ENCODE measurements at places on chromosomes 5 and 9.

DNA sequence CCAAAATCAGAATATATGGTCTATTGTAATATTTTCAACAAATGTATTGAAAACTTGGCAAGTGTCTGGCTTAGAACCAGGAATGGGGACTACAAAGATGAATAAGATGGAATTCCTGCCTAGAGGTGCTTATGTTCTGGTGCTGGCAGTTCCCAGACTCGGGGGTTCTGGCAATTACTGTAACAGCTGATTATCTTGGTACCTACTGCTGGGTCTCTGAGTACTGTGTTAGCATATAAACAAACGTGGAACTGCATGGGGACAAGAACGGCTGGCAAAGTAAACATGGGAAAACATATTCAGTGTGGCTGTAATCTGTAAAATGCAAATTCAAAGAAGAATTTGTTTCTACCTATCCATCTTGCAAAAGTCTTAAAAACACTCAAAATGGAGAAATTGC is 89.9 kb downstream of the SLC24A2 start:
- no peak for DNase-seq

DNA sequence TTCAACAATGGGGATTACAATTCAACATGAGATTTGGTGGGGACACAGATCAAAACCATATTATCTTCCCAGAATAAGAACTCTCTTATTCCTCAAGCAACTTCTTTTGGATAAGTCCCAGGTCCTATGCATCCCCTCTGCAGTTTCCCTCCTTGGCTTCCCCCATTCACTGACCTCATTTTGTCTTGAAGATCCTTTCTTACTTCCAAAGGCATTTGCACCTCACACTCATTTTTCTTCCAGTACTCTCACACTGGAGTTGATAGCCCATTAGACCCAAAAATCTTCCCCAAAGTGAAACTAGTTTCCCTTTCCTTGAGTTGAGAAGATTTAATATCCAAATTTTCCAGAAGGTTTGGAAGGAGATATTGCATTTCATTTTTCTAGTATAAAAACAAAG is 178.0 kb upstream of the DAPK1 start:
- no peak for DNase-seq

- no peak for DNase-seq
Measured at GRCh38 chr9:13942695-13943094, 371.2 kb downstream of the NFIB start.

DNA sequence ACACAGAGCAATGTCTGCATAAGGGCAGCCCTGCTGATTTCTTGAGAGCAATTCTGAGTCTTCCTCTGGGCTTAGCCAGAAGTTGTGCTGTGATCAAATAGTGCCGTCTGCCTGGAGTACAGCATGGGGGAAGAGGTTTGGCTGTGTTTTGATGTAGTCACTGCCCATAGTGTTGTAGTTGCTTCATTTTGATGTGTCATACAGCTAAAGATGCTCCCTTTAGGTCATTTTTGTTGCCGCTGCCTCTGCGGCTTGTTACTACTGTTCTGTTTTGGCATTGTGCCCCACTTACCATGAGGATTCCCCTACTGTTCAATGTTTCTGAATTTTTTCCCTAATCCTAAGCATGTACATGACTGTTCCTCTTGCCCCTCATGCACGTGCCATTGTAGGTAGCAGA is 23.0 kb downstream of the SLC36A1 start:
- no peak for DNase-seq

GRCh38 chr9:83714329-83714728 is 6.6 kb upstream of the UBQLN1 start:
- DNase-seq: no peak

- DNase-seq: peak; percentile 40
Measured at GRCh38 chr5:113179156-113179555, 202.6 kb downstream of the DCP2 start.

DNA sequence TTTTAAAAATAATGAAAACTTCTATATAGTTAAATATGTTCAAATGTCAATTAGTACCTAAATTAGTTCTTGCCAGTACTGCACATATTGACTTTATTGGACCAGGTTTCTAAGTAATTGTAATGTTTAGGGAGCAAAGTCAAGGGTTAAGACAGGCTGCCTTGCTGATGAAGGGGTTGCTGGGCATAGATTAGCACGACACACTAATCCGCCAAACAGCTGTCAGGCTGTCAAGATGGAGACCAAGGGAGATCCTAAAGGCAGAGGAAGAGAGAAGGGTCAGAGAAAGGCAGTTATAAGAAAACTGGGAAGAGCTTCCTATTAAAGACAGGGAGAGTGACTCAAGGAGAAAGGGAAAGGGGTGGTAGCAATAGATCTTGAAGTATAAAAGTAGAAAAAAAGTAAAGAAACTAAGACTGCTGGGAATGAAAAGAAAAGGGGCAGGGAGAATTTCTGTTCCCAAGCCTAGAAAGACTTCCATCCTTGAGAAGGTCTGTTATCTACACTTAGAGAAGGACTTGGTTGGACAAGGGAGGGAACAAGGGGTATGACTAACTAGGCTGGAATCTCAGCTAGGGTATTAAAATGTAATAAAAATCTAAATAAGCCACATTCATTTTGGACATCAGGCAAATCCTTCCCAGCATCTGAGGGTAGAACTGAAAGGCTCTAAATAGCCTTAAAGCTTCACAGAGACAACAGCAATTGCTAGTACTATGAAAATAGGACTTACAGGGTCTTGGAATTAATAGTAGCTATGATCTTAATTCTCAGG is 188.7 kb downstream of the FBXL17 start:
- DNase-seq: no peak

DNA sequence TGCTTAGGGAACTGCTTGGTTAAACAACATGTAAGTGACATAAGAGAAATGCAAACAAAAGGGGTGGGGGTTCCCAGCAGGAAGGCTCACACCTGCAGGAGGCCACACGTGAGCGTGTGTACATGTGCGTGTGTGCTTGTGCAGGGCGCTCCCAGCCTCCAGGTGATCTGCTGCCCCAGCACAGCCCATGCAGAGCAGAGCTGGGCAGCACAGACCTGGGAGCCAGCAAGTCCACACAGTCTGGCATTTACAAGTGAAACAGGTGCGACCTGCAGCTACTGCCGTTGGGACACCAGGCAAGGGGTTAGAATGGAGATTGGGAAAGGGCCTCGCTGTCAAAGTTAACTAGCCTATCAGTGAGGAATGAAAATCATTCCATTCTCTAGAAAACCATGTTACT is 41.8 kb downstream of the GRAMD2B start:
- DNase-seq: no peak

DNA sequence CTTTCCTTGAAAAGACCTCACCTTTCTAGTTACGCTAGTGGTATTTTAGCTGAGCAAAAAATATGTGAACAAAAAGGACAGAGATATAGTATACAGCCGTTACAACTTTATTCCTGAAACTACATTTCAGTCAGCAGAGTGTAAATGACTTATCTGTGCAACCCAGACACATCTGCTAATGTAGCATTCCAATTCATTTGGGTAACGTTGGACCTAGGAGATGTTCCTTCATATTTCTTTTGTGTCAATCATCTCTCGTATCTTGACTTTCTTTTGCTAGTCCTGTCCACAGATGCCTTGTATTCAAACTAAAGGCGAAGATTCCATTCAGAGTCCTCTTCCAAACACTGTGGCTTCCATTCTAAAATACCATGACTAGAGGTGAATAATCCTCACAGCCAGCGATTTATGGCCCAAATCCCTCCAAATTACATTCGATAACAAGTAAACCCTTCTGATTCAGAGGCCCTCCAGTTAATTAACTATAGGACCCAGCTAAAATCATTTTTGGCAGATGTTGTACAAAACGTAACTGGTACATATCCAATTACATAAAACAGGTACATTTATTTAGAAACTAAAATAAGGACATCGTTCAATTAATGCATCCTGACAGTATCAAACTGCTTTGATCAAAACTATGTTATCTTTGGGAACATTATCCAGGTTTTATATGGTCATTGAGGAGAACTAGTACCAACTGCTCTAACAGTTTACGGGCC is 155.7 kb downstream of the DROSHA start:
- DNase-seq: no peak

Data from skin of body (tissue), 3 donors.